HuH-7 (cell line): ENCODE measurements at places on chromosomes 3 and 15.

DNA sequence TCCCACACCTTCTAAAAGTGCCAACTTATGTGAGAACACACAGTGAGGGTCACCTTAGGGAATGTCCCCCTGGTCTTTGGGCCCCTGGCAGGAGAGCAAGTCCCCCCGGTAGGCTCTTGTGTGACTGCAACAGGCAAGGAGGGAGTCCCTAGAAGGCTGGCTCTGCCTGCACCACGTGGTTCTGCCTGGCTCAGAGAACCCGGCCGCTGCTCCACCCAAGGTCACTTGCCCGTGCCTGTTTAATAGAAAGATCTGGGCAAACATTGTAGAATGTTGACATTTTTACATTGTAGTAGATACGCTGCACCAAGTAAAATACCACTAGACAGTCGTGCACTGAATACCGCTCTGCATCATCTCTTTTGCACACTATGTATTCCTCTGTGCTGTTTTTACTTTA is 21.9 kb downstream of the GABRA5 start:
- DNase-seq: no peak

DNA sequence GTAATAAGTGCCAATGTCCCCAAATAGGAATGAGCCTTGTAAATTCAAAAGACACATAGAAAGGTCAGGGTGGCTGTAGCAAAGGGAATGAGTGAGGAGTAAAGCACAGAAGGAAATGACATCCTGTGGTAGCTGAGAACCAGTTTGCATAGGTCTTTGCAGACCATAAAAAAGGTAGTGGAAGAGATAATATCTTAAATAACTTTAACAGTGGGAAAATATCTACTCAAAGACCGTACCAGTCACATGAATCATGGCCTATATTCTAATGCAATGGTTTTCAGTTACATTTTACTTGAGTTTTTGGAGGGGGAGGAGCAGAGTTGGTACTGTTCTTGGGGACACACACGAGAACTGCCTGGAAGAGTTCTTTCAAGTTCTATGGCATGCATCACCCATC is 297.3 kb upstream of the ADAMTS9 start:
- no peak for DNase-seq

- DNase-seq: no peak
Observed at GRCh38 chr3:188365988-188366698, 212.2 kb downstream of the LPP start.

DNA sequence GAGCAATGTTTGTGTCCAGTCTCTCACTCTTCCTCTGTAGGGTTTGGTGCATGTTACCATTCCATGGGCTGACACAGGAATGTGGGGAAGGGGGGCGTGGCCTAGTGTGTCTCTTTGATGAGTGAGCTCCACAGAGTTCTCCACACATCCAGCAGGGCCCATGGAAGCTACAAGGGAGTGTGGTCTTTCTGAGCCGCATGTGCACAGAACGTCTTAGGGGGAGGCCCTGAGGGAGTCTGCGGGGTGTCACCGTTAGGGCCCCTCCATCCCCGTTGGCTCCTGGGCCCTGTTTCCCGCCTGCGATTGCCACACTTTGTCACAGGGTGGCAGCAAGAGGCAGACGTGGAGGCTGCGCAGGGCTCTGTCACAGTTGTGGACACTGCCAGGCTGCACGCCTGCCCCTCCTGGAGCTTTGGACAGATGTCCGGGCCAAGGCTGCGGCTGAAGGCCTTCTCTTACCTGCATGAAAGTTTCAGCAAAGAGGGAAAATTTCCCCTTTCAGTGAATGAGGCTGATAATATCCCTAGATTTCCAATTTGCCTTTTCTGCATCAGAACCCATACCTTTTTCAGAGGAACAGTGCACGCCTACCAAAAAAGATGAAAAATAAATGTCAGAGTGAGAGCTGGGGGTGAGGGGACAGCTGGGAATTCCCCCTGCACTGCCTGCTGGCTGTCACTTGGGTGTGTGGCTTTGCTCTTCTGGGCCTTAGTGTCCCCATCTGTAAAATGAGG is 24.3 kb downstream of the CACNA2D3 start:
- DNase-seq: peak; percentile 26

- DNase-seq: no peak
Observed at GRCh38 chr3:100023595-100023994, 90.7 kb downstream of the FILIP1L start.

GRCh38 chr3:100467133-100467532 is 25.3 kb upstream of the TMEM45A start:
- DNase-seq: no peak

GRCh38 chr15:75195122-75195765 is 6.4 kb upstream of the C15orf39 start:
- no peak for DNase-seq

DNA sequence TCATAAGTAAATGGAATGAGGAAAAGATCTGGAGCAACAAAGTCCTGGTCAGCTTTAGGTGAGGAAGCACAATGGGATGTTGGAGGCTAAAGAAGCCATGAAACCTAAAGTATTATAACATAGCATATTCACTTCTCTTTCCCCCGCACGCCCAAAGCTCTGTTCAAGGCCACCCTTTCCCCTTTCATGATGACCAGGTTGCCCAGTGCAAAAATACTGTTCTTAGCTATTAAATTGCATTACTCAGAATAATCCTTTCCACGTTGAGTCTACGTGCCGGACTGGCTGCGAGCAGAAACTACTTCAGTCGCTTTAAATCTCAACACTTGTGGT is 589 bp upstream of the MAPKBP1 start:
- DNase-seq: no peak

DNA sequence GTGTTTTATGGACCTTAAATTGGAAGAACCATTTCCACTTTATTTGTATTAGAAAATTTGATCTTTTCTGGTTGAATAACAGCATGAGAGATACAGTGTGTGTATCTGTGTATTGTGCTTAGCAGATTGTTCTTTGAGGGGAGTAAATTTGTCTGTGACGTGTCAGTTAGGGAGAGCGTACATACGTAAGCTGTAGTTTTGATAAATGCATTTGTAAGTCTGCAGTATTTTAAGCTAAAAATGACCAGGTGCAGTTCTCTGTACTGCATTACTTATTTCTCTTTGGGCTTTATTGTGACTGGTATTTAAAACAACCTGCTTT is 264.8 kb downstream of the ROBO2 start:
- DNase-seq: no peak

- no peak for DNase-seq
Observed at GRCh38 chr3:57805674-57806073, 49.6 kb downstream of the SLMAP start.

- no peak for DNase-seq
Observed at GRCh38 chr3:30613133-30613825, 6.9 kb downstream of the TGFBR2 start.

DNA sequence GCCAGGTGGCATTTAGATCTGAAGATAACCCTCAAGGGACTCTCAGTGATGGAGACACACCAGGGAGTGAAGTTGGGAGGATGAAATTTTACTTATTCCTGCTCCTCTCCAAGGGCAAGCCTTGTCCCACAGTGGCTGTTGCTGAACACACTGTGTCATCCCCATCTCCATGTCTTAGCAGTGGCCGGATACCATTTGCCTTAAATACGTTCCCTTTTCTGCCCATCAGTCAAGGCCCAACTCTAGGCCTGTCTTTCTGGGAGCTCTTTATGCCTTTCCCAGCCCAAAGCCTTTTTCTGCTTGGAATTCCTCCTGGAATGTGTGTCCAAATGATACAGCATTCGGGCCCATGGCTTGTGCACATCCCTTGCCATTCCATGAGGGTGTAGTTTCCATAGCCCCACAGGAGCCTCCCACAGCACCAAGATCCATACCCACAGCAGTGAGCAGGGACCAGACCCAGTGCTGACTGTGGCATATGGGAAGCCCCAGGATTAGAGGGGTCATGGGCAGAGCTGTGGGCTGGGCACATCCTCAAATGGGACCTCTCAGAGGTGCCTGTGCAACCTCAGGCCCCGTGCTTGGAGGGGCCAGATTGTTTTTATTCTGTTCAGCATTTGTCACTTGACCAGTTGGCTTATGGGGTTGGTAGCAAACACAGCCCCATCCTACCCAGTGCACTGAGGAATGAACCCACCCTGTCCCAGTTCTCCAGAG is 63.7 kb upstream of the PRR23C start:
- DNase-seq: no peak

DNA sequence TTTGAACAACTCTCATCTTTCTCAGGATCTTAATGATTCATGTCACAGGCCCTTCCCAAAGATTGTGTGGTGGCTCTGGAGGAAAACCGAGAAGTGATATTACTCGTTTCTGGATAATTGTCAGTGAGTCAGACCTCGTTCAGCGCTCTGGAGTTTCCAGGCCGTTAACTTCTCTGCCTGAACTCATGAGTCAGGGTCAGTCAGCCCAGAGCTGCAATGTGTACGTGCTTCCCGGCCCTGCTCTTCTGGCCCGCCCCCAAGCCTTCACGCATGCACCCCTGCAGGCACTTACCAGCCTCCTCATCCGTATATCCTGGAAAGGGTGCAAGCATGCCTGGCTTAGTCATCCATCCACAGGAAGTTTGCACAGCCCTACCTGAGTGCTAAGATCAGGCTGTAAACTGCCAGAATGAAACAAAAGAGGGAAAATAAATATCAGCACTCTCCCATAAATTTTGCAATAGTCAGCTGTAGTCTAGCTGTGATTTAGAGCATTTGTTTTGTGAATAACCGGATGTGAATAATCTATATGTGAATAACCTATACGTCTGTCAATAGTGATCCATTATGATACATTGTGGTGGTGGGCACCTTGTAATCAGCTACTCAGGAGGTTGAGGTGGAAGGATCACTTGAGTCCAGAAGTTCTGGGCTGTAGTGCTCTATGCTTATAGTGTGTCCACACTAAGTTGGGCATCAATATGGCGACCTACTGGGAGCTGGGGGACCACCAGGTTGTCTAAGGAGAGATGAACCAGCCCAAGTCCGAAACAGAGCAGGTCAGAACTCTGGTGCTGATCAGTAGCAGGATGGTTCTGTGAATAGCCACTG is 35.3 kb upstream of the SEMA4B start:
- peak; percentile 82 for DNase-seq

DNA sequence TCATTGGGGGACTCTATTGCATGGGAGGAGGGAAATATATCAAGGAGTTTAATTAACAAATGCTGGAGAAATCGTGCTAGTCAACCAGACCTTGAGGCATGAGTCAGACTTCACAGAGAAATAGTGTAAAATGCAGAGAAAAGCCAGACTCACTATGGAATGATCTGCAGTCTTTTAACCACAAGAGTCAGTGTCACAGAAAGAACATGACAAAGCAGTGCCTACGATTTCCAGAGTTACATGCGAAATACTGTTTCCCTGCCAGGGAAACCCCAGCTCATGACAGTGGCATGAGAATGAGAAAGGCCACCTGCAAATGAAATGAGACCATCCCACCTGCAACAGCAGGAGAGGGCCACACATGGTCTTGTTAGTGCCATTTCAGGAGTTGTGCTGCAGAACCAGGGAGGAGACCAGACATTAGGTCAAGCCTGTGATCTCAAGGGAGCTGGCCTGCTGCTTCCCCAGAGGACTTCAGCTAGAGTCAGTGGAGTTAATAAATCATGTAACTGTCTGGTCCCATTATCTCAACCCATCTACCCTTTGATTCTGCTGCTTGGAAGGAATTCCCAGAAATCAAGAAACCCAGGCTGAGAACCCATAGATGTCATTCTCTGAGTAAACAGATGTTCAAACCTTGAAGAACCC is 79.0 kb downstream of the ERC2 start:
- DNase-seq: no peak

- no peak for DNase-seq
Observed at GRCh38 chr3:184467171-184467570, 87.3 kb downstream of the CHRD start.

DNA sequence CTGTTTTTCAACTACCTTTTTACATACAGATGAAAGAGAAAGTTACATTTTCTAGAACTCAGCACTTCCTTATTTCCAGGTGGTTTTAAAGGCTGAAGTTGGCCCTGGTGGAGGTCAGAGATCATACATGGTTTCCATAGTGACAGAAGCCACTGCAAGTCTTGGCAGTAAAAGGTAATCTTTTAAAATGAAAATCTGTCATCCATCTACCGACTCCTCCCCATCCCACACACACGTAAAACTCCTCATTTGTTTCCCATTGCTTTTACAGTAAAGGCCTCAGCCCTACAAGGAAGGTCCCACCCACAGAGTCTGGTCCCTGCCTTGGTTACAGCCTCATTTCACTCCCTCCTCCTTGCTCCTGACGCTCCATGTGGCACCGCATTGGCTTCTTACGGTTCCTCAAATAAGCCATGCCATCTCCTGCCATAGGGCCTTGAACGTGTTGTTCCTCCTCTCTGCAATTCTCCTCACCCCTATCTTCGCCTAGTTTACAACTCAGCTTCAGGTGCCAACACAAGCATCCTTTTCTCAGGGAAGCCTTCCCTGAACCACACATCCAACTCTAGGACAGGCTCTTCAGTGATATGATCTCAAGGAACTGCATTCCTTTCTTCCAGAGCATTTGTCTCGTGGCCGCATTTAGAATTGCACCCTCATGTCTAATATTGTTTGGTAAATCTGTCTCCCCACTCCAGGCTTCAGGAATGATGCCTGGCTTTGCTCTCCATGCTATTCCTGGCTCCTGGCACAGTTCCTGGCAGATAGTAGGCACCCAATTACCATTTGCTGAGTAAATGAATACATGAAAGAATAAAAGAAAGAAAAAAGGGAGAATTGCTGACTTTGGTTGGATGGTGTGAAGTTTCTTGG is 2.6 kb downstream of the CYP19A1 start:
- DNase-seq: no peak

- DNase-seq: peak; percentile 49
Observed at GRCh38 chr3:130539005-130539404, 22.0 kb downstream of the COL6A6 start.

DNA sequence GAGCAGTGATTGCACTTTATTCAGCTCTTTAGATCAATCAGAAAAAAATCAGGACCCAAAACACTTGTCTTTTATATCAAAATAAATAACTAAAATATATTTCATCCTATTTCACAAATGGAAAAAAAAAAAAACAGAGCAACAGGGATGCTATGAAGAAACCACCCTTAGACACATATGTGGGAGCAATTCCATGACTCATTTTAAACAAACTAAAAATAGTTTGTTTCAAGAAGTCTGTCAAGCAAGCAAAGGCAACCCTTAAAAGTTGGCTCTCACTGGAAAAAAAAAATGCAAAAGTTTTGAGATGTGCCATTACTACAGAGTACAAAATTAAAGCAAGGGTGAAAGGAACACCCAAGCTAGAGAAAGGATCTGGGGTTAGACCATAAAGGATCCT is 5.7 kb downstream of the ATP13A3 start:
- no peak for DNase-seq

GRCh38 chr3:157248590-157249422 is 88.9 kb upstream of the CCNL1 start:
- DNase-seq: no peak

DNA sequence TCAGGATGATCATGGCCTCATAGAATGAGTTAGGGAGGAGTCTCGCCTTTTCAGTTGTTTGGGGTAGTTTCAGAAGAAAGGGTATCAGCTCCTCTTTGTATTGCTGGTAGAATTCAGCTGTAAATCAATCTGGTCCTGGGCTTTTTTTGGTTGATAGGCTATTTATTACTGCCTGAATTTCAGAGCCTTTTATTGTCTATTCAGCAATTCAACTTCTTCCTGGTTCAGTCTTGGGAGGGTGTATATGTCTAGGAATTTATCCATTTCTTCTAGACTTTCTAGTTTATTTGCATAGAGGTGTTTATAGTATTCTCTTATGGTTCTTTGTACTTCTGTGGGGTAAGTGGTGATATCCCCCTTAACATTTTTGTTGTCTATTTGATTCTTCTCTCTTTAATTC is 1024.2 kb downstream of the DIPK2A start:
- no peak for DNase-seq
